Fibroblast of lung (primary cell): ENCODE measurements at places on chromosomes 4 and X. TPM values are rescaled to one million over a fixed set of nuclear protein-coding genes. Genes with fewer than 3 reads are reported as not detected.

Gene HPGD
- total RNA-seq, result 0.17 and 0.26 TPM in 2 replicates

Gene SOD3
- total RNA-seq, result 16.7 and 34.8 TPM in 2 replicates

Gene FAAH2
- under 0.01 and 0.33 TPM in 2 replicates for total RNA-seq

Gene XKRX
- total RNA-seq, result under 0.01 and 0.17 TPM in 2 replicates

Gene KIAA0232
- 17.7 and 18.8 TPM in 2 replicates for total RNA-seq
